ENCODE measurements at places on chromosomes 5 and 9.

DNA sequence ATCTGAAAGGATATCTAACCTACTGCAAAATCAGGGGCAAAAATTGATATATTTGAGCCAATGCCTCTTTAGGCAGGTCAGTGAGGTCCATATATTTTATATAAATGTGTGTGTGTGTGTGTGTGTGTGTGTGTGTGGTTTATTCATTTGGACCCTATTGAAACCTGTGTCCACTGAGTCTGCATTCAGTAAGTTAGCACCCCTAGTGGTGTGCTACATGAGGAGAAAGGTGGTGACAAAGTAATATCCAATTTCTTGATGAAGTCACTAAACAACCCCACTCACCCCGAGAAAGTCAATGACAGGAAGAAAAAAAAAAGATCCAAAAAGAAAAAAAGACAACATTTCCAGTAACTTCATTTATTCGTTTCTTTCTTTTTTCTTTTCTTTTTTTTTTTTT lies 4.1 kb downstream of the FBXW11 start:
- no peak for DNase-seq

GRCh38 chr5:55633574-55634208 lies 78.4 kb downstream of the SLC38A9 start:
- no peak for DNase-seq

GRCh38 chr5:131418846-131419245 lies 155.0 kb downstream of the CDC42SE2 start:
- DNase-seq: no peak

- DNase-seq: no peak
Measured at GRCh38 chr9:22622815-22623214, 176.2 kb downstream of the DMRTA1 start.

GRCh38 chr5:15492545-15492944 lies 7.4 kb upstream of the FBXL7 start:
- no peak for DNase-seq

DNA sequence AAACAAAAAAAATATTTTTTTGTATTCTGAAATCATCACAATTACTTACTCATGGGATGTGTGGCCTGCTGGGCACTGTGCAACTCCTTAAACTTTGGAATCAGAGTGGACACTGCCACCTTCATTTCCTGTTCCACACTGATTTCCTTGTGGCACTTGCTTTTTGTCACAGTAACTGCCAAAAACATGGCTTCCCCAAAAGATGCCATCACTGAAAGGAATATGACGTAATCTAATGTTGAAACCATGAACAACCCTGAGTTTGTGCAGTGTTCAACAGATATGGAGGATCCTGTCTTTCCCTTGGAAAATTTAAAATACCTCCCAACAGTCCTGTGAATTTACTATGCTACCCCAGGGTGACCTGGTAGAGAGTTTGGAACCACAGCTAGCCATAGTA lies 12.6 kb upstream of the IL12B start:
- DNase-seq: no peak

DNA sequence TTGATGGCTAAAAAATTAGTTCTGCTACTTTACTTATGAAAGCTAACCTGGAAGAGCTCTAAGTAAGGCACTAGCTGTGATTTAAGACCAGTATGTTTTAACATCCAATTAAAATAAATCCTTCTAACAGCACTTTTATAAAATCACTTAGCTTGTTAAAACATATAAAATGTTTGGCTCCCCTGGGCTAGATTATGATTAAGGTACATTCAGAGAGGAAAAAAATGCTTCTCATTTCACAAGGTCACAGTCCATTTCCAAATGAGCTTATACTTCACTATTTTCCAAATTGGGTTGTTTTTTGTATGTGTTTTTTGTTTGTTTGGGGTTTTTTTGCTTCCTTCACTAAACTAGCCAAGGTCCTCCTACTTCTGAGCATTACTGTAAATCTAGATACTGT lies 875.0 kb upstream of the DMAC1 start:
- no peak for DNase-seq

- DNase-seq: no peak
Measured at GRCh38 chr5:134555890-134556311, 30.4 kb downstream of the JADE2 start.

DNA sequence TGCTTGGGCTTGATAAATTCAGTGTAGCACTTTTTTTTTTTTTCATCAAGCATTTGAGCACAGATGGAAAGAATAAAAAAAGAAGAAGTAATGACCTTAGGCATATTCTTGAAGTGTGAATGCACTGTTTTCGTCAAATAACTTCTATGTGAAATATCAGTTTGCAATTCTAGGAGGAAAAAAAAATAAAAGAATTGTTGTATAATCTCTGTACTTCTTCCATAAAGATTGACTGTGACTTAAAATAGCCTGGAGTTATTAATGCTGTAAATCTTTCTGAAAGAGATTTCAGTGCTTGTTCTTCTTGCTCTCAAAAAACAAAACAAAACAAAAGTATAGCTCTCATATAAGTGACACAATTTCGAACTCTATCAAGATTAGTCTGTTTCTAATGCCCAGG lies 536.9 kb upstream of the ZNF608 start:
- no peak for DNase-seq

- DNase-seq: no peak
Measured at GRCh38 chr9:114299286-114300152, 23.4 kb upstream of the ORM1 start.

- DNase-seq: no peak
Measured at GRCh38 chr5:56632199-56632598, 183.2 kb upstream of the MAP3K1 start.

DNA sequence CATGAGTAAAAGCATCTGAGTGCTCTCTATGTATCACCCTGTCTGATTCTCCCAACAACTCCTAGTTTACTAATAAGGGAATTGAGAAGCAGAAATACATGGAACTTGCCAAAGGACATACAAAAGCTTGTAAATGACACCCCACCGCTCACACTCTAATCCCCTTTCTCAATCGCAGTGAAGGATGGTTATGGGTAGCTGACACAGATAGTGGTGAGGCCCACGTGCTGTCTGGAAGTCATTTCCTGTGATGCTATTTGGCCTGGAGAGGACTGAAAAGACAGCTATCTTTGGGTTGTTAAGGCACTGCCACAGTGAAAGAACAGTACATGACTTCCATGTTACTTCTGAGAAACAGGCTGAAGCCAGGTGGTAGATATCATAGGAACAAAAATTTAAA lies 117.0 kb downstream of the GLIS3 start:
- no peak for DNase-seq

- peak; percentile 52 for DNase-seq
Measured at GRCh38 chr5:19534751-19535150, 453.2 kb downstream of the CDH18 start.

GRCh38 chr9:129583308-129584038 lies 37.4 kb downstream of the C9orf50 start:
- DNase-seq: no peak

- DNase-seq: no peak
Measured at GRCh38 chr5:51383131-51384121, at the start of gene ISL1. TSS of gene ISL1 (plus strand) at chr5:51383448. CDS start at chr5:51383672, 224 bp downstream.

- no peak for DNase-seq
Measured at GRCh38 chr9:108861464-108861863, 602 bp upstream of the ACTL7A start.

DNA sequence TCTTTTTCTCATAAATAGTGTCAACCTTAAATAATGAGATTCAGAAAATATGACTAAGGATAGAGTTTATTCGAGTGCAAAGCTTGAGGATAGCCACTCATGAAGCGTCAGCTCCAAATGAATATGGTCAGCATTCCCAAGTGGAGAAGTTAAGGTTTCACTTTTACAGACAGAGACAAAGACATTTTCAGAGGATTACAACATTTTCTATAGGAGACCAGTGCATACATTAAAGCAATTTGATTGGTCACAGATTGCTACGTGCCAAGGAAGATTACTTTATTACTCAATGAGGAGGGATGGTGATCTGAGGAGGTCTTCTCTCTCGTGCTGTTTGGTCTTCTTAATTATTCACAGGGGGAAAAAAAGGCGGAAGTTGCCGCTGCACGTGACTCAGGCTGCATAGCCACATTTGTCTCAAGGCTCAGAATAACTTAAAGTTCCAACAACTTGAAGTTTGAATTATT lies 60.1 kb upstream of the SPATA31C2 start:
- DNase-seq: no peak

- no peak for DNase-seq
Measured at GRCh38 chr5:171762903-171763302, 22.7 kb upstream of the SMIM23 start.

- DNase-seq: peak; percentile 64
Measured at GRCh38 chr9:137303151-137303892, 1.3 kb upstream of the NRARP start.

GRCh38 chr5:156383510-156384265 lies 56.7 kb downstream of the SGCD start:
- no peak for DNase-seq

DNA sequence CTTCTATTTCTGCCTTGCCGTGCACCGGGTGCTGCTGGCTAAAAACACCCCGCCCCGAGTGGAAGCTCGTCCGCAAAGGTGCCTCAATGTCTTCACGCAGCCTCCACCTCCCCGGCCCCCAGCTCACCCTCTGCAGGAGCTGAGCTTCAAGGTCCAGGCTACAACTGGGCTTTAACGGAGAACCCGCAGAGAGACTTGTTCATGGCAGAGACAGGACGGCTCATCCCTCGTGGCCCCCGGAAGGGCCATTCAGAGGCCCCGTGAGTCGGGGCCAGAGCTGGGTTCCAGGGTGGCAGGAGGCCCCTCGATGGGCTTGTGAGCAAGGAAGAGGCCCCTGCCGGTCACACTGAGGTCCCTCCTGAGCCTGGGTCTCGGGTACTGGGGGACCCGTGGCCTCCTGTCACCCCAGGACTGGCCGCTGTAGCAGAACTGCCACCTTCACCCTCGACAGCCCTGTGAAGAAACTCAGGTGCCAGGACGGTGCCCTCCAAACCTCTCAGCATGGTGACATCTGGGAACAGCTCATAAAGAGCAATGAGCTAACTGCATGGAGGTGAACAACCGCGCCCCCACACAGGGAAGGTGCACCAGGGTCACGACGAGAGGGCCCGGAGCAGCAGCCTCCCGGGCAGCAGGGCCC lies 58.0 kb upstream of the UBAC1 start:
- DNase-seq: no peak

DNA sequence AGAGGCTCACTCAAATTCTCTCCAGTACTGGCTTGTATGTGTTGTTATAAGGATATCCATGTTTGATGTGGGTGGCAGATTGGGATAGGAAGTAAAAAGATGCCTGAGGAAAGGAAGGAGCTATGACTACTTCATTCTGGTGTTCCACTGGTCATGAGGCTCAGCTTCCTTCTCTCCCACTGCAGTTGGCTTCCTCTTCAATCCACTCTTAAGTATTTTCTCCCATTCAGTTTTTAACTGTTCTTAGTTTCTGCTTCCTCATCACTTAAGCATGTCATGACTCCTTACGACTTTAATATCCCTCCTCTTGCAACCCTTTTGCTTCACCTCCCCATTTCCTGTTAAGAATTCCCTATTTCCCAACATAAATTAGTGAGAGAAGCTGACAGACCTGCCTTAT lies 81.1 kb downstream of the PJA2 start:
- no peak for DNase-seq

DNA sequence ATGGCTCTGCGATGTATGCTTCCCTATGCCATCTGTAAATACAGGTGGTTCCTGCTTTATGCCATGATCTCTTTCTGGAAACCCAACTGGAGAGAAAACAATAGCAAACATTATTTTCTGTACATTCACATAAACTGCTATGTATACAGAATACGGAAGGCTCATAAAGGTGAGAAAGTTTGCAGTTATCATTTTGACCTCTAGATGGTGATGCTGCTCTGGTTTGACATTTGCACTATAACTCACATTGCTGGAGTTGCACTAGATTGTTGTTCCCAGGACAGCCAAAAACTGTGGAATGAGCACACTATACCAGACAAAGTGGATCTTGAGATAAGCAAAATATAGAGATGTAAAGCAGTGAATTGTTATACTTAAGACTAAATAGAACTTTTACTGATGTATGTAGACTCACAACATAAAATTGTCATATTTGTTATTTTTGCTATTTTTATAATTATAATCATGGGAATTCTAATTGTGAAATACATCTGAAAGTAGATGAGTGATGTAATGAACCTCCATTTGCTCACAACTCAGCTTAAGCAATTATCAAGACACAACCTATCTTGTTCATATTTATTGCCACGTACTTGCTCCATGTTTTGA lies 246.5 kb downstream of the PTPRD start:
- DNase-seq: no peak

DNA sequence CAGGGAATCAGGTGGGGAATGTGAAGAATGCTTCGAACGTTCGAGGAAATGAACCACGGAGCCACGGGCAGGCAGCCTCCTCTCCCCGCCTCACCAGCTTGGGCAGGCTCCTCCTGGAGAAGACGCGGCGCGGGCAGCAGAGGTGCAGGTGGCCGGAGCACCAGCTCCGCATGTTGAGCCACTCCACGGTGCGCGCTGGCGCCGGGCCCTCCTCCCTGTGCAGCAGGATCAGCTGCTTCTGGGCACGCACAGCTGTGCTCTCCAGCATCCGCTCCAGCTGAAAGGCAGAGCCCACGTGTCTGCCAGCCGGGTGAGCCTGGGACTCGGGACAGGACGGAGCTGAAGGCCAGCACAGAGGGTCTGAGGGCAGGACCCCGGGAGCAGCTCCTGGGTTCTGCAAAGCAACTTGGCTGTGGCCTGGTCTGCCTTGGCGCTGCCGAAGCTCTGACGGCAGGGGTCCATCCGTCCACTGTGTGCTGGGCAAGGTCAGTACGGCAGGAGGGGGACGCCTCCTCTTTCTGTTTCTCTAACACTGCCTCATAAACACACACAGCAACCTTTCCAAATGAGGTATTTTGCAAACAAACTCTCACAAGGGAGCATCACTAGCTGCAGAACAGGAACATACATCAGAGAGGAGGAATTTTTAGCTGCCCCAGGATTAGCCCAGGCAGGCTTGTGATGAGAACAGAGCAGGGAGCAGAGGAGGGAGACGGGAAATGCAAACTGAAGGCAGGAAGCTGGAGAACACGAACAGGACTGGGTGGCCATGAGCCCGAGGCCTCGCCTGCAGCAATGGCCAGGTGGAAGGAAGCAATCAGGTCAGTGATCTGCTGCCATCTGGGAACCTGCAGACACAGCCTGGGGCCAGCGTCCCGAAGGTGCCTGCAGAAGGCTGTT lies 20.1 kb upstream of the NSMF start:
- DNase-seq: no peak

- DNase-seq: no peak
Measured at GRCh38 chr9:111599955-111600343, 502 bp upstream of the PTGR1 start.

GRCh38 chr9:123637945-123638634 lies 282.1 kb downstream of the CRB2 start:
- no peak for DNase-seq

DNA sequence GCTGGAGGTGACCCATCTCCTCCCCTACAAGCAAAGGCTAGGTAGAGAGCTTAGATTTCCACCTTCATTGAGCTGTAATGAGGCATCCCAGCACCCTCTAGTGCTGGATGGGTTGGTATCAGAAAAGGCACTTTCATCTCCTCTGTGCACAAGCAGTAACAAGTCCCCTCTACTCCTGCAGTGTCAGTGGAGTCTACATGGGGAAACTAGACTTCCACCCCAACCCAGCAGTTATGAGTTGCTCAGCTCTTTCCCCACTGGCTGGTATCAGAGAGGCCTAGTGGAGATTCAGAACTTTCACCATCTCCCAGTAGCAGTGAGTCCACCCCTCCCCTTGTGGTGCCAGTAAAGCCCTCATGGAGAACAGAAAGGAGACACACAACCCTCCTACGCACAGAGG lies 17.9 kb downstream of the FCN1 start:
- DNase-seq: no peak

All from breast epithelium (tissue), 4 donors.